ENCODE measurements at places on chromosomes 16 and 17.

DNA sequence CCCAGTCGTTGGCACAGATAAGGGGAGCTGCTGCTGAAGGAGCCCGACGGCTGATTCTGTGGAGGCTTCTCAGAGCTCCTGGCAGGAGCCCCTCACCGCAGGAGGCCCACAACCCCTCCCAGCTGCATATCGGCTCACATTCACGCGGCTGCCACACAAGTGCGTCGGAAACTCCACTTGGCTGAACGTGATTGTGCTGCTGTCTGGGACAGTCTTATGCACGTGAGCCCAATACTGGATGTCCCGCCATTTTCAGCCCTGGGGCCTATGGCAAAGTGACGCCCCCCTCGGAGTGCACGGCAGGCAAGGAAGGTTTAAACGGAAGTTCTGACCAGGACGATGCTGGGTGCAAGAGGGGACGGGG, 8.7 kb upstream of the PITPNA start:
- no peak for DNase-seq

GRCh38 chr17:80008383-80008840, 27.3 kb downstream of the TBC1D16 start:
- peak; percentile 80 for DNase-seq

GRCh38 chr17:4436381-4436780, 2.6 kb downstream of the SPNS3 start:
- DNase-seq, result no peak

DNA sequence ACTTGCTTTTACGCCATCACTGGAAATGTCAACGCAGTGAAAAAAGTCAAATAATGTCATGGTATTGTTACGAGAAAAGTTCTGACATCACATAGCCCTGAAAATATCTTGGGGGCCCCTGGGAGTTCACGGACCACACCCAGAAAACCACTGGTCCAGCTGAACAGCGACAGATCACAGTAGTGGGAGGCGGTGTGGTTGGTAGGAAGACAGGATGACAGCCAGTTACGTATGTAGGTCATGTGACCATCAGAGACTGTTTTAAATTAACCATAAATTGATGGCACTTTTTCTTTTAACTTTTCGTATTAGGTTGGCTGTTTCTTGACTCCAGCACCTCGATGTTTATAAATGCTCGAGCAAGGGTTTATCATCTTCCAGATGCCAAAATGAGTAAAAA, 11.9 kb downstream of the ERCC4 start:
- DNase-seq, result no peak

DNA sequence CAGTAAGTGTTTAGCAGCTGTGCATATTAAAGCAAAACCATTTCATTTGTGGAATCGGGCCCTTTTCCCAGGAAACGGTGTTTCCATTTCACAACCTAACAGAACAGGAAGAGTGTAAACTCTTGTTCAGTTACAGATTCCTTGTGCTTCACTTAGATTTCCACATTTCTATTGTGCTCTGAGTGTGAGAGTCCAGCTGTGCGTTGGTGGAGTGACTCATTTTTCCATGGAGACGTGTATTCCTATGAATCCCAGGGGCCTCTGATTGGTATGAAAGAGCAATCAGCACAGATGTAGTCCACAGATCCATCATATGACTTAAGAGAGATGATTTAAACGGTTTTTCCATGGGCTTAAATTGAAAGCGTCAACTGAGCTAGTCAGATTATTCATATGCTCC, 13.3 kb upstream of the CAVIN1 start:
- DNase-seq, result no peak

GRCh38 chr16:25258861-25259179, 1.2 kb upstream of the ZKSCAN2 start:
- no peak for DNase-seq
